ENCODE measurements at places on chromosomes 13 and 19. TPM values are rescaled to one million over a fixed set of nuclear protein-coding genes. Genes with fewer than 3 reads are reported as not detected.

- no peaks in the 10 kb centered on the region for H3K36me3 ChIP-seq
- no peaks in the 10 kb centered on the region for H3K4me1 ChIP-seq
- H3K27ac ChIP-seq = no peak overlapping the region
- no peak for DNase-seq
- H3K27me3 ChIP-seq = peaks cover 42% of the 10 kb centered on the region
Observed at GRCh38 chr13:112959701-112960542, 9.1 kb upstream of the MCF2L start.

DMWD gene
- 32.6 TPM for total RNA-seq

PRSS57 gene
- not detected for total RNA-seq

DNA sequence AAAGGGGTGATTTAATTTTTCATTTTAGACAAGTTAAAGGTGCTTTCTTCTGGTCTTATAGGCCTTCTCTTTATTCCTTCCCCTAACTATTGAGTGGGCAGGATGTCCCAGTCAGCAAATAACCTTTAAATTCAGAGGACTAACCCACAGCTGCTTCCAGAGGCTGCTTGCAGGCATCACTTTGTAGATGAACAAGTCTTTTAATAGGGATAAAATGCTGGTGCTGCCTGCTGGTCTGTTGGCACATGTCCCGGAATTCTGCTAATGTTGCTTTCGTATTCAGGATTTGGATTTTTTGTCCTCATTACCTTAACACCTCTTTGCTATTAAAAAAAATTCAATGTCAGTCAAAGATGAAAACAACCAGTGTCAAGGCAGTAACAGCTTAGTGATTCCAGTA, 132.7 kb upstream of the KL start:
- no peak overlapping the region for H3K27ac ChIP-seq
- no peaks in the 10 kb centered on the region for H3K27me3 ChIP-seq
- no peaks in the 10 kb centered on the region for H3K36me3 ChIP-seq
- DNase-seq = peak; percentile 57
- H3K4me1 ChIP-seq = peaks cover 19% of the 10 kb centered on the region
- no peak overlapping the region for H3K4me3 ChIP-seq

DNA sequence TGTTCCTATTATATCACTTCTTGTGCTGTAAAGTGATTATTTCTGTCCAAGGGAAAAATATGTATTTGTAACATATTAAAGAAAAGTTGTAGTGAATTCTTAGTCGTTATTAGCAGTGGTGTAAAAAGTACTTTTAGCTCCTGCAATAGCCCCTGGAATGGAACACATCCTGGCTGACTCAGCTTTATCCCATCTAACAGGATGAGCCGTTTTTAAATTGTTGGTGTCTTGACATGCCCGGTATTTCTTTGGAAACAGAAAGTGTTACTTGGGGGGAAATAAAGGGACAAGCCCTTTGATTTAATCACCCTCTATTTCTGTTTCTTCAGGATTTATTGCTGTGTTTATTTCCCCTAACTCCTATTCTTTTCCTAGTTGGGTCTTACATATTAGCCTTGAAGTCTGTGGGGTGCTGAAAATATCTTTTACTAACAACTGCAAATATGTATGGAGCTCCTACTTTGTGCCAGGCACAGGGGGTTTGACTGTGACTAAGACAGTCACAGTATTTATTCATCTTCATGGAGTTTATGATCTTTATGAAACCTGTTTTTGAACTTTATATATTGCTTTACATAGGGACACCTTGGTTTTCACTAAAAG, 17.9 kb downstream of the COG3 start:
- H3K4me3 ChIP-seq = peak overlapping the region; percentile 35
- peaks cover 21% of the 10 kb centered on the region for H3K4me1 ChIP-seq
- peak; percentile 67 for DNase-seq
- no peaks in the 10 kb centered on the region for H3K27me3 ChIP-seq
- peak overlapping the region; percentile 41 for H3K27ac ChIP-seq
- H3K36me3 ChIP-seq = peaks cover 34% of the 10 kb centered on the region

DNA sequence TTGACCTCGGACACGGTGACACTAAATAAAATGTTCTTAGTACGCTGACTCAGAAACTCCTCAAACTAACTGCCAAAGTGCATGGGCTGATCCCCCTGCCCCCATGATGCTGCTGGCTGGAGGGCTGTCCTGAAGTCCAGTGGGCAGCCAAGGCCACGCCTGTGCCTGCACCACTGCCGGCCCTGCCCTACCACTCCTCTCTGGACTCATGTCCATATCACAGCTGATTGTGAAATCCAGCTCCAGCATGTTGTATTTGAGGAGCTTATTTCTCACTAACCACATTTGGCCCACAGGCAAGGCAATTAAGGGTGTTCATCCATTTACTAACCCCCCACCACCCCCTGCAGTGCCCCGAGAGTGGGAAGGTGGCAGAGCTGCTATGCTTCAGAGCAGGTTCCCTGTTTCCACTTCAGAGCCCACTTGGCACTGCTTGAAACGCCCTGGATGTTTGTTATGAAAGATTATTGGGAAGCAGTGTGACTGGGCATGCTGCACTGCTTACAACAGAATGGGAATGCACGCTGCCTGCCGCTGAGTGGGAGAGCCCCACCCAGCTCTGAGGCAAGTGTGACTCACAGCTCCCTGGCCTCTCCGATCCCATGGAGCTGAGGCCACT, 114.0 kb downstream of the UQCRFS1 start:
- peak overlapping the region; percentile 10 for H3K4me3 ChIP-seq
- peak overlapping the region; percentile 90 for H3K27ac ChIP-seq
- no peaks in the 10 kb centered on the region for H3K27me3 ChIP-seq
- H3K36me3 ChIP-seq = no peaks in the 10 kb centered on the region
- H3K4me1 ChIP-seq = peaks cover 16% of the 10 kb centered on the region
- peak; percentile 98 for DNase-seq

DCUN1D2 gene
- total RNA-seq = 9.9 TPM

DNA sequence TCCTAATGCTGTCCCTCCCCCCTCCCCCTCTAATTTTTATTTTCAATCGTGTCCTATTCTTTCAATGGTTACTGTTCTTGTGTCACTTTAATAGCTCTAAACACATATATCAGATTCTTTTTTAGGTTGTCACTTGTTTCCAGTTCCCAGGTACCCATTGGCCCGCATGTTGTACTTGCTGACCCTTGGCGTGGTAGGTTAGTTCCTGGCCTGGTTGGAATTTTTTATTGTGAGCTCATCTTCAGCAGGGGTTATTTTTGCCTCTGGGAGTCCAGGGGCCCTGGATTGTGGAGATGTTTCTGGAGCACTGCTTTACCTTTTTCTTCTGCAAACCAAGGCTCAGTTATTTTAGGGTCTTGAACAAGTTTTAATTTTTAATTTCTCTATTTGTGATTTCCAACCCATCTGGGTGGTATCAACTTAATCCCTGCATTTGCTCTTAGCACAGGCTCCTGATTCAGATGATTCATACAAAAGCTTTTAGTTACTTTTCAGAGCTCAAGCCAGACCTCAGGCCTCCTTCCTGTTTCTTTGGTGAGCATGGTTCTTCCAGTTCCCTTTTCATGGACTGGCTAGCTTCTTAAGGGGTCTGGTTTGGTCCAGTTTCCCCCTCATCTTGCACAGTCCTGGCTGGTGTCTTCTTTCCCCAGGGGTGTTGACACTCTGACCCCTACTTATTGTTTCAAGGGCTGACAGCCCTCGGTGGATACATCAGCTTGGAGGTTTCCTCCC, 220.5 kb downstream of the TM9SF2 start:
- no peak for DNase-seq
- H3K36me3 ChIP-seq = no peaks in the 10 kb centered on the region
- no peaks in the 10 kb centered on the region for H3K4me1 ChIP-seq

GRCh38 chr13:105773241-105773640, 762.2 kb downstream of the EFNB2 start:
- H3K27me3 ChIP-seq = no peaks in the 10 kb centered on the region
- H3K4me1 ChIP-seq = no peaks in the 10 kb centered on the region
- H3K36me3 ChIP-seq = no peaks in the 10 kb centered on the region
- H3K4me3 ChIP-seq = no peak overlapping the region
- H3K27ac ChIP-seq = no peak overlapping the region

GRCh38 chr19:20078581-20079031, 806 bp downstream of the ZNF90 start:
- H3K27ac ChIP-seq = peak overlapping the region; percentile 49
- peak overlapping the region; percentile 94 for H3K4me3 ChIP-seq
- H3K36me3 ChIP-seq = no peaks in the 10 kb centered on the region

- H3K27ac ChIP-seq = 0 out of 2 replicates have a peak overlapping the region, but pooled peaks have one; percentile 6
- H3K4me1 ChIP-seq = peaks cover 18% of the 10 kb centered on the region
- H3K36me3 ChIP-seq = no peaks in the 10 kb centered on the region
- no peaks in the 10 kb centered on the region for H3K27me3 ChIP-seq
- peak; percentile 65 for DNase-seq
- no peak overlapping the region for H3K4me3 ChIP-seq
Observed at GRCh38 chr13:33649212-33649878, 168.6 kb upstream of the RFC3 start.

GRCh38 chr13:105466376-105466775, 1069.1 kb downstream of the EFNB2 start:
- no peak overlapping the region for H3K27ac ChIP-seq
- no peak for DNase-seq
- no peaks in the 10 kb centered on the region for H3K27me3 ChIP-seq
- H3K4me1 ChIP-seq = no peaks in the 10 kb centered on the region
- H3K36me3 ChIP-seq = no peaks in the 10 kb centered on the region
- no peak overlapping the region for H3K4me3 ChIP-seq

DNA sequence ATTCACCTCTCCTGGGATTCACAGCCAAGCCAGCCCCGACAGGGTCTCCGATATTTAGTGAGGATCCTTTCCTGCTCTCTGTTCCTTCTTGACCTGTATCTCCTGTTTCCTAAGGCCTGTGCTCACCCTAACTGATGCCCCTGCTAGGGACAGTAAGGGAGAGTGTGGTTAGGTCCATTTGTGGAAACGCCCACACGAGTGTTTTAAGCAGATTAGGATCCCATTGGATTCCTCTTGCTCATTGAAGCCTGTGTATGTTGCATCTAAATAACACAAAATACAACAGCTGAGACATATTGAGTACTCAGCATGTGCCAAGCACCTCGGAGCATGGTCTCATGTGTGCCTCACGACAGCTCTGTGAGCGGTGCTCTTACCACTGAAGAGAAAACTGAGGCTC, 64.9 kb downstream of the EFNB2 start:
- H3K4me1 ChIP-seq = 0 out of 2 replicates have a peak, but pooled peaks cover 7% of the 10 kb centered on the region
- H3K4me3 ChIP-seq = no peak overlapping the region
- H3K36me3 ChIP-seq = no peaks in the 10 kb centered on the region
- no peak for DNase-seq

GRCh38 chr13:34747507-34747906, 194.6 kb upstream of the NBEA start:
- DNase-seq = no peak
- H3K4me3 ChIP-seq = no peak overlapping the region
- 0 out of 2 replicates have a peak, but pooled peaks cover 7% of the 10 kb centered on the region for H3K4me1 ChIP-seq

GRCh38 chr19:5080030-5080654, 111.2 kb downstream of the KDM4B start:
- H3K4me3 ChIP-seq = no peak overlapping the region
- H3K27ac ChIP-seq = no peak overlapping the region
- H3K4me1 ChIP-seq = no peaks in the 10 kb centered on the region
- no peaks in the 10 kb centered on the region for H3K27me3 ChIP-seq

- H3K27ac ChIP-seq = no peak overlapping the region
- no peaks in the 10 kb centered on the region for H3K27me3 ChIP-seq
- no peaks in the 10 kb centered on the region for H3K36me3 ChIP-seq
- no peak overlapping the region for H3K4me3 ChIP-seq
- no peaks in the 10 kb centered on the region for H3K4me1 ChIP-seq
Observed at GRCh38 chr13:61275736-61276135, 139.9 kb downstream of the PCDH20 start.

DNA sequence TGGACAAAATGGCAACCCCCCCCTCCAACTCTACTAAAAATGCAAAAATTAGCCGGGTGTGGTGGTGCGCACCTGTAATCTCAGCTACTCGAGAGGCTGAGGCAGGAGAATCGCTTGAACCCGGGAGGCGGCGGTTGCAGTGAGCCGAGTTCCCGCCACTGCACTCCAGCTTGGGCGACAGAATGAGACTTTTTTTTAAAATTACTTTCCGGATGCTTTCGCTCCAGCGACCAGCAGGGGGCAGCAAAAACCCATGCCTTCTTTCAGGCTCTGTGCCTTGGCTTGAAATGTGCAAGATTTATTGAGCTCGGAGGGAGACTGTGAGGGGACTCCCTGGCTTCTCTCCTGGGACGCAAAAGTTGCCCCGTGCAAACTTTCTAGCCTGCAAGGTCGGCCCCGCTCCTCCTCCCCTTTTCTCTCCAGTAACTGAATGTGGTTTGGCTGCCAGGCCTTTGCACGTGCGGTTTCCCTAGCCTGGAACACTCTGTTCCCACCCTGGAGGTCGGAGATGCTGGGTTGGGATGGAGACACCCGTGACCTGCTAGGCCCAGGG, 61.4 kb upstream of the NFIC start:
- H3K4me3 ChIP-seq = no peak overlapping the region
- H3K36me3 ChIP-seq = no peaks in the 10 kb centered on the region
- no peak overlapping the region for H3K27ac ChIP-seq
- DNase-seq = peak; percentile 75
- no peaks in the 10 kb centered on the region for H3K4me1 ChIP-seq

C19orf73 gene
- not detected for total RNA-seq

UGGT2 gene
- total RNA-seq = 54.8 TPM

GRCh38 chr13:44263751-44264620, 109.6 kb upstream of the SERP2 start:
- H3K4me3 ChIP-seq = no peak overlapping the region
- peak; percentile 15 for DNase-seq
- H3K27ac ChIP-seq = no peak overlapping the region
- H3K4me1 ChIP-seq = peaks cover 21% of the 10 kb centered on the region

DNA sequence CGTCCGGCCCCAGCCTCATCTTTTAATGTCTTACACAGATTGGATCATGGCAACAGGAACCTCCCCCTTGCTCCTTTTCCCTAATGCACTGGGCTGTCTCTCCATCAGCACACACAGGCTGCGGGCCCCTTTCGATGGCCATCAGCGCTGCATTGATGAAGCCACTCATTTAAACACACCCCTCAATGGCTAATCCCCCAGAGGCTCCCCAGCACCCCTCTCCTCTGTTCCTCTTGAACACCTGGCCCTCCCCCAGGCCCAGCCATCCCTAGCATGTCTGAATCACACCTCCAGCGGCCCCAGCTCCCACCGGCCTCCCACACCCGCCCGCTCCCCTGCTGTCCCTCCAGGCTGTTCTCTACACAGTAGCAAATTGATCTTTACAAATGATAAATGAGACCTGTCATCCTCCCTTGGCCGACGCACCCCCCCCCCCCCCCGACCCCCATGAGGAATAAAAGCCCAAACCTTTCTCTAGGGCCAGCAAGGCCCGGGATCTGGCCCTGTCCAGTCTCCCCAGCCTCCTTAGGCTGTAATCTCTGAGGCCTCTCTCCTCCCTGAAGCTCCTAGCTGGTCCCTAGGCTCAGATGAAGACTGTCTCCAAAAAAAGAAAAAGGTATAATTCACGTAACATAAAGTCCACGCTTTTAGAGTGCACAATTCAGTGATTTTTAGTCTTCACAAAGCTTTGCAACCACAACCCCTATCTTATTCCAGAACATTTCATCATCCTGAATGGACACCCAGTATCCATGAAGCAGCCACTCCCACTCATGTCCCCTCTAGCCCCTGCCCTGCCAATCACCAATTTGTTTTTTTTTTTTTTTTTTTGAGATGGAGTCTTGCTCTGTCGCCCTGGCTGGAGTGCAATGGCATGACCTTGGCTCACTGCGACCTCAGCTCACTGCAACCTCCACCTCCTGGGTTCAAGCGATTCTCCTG, 7.4 kb downstream of the RPL28 start:
- H3K4me1 ChIP-seq = peaks cover 10% of the 10 kb centered on the region
- peaks cover 13% of the 10 kb centered on the region for H3K36me3 ChIP-seq
- DNase-seq = no peak
- no peak overlapping the region for H3K27ac ChIP-seq
- no peaks in the 10 kb centered on the region for H3K27me3 ChIP-seq
- no peak overlapping the region for H3K4me3 ChIP-seq

CGB5 gene
- not detected for total RNA-seq

RYR1 gene
- under 0.01 TPM for total RNA-seq

CTXN1 gene
- 9.0 TPM for total RNA-seq

ZNF333 gene
- 26.3 TPM for total RNA-seq
